Effector CD8-positive, alpha-beta T cell (primary cell): ENCODE measurements at places on chromosomes 11 and 22.
A peak's percentile ranks its signal among the peaks of the same experiment; 100 is the strongest.

DNA sequence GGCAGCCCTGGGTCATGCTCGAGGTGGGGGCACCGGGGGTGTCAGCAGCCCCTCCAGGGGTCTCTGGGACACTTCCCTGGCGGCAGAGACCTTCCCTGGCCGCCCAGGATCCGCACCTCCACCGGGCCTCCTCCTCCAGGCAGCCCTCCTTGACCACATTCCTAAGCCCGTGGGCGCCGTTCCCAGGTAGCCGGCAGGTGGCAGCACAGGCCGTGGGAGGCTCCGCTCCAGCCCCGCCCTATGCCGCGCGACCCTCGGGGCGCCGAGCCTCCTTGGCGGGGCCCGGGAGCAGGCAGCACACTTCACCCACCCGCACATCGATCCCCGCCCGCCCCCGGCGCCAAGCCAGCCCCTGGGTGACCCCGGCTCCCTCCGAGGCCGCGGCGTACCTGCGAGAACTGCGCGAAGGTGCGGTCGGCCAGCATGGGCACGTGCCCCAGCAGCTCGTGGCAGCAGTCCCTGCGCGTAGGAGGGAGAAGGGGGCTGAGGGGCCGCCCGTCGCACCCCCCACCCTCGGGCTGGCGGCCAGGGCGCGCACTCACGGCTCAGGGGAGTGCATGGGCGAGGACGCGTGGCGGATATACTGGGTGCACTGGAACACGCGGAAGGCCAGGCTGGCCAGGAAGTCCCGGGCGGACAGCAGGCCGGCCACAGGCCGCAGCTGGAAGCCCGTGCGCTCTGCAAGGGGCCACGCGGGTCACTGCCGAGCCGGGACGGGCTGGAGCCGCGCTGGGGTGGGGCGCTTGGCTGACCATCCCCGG lies 5.3 kb upstream of the INS start:
- peak; percentile 31 for DNase-seq

- no peak for DNase-seq
These were observed 174.1 kb downstream of the ARHGAP42 start for GRCh38 chr11:100861212-100861611.

DNA sequence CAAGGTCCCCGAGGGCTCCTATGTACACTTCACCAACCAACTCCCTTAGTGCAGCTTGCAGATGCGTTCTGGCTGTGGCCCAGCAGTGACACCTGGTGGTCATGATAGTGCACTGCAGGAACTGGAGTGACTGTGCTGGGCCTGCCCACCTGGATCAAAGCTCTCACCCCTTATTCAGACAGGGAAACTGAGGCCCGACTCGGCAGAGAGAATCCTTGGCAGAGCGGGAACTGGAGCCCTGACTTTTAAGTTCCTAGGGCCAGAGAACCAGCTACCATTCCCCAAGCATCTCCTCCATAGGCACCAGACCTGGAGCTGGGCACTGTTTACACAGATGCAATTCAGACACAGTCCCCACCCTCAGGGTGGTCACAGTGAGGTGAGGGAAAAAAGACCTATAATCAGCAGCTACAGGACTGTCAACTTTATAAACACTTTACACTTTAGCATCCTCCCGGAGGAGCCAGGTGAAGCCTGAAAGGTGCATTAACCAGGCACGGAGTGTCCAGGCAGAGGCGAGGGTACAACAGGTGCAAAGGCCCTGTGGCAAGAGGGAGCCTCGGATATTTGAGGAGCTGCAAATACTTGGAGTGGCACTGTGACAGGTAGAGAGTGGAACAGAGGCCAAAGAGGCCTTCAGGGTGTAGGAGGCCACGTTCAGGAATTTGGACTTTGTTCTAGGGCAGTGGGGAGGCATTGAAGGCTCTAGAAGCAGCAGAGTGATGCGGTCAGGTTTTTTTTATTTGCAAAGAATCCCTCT lies 22.0 kb downstream of the RHBDD3 start:
- DNase-seq, result peak; percentile 54

- DNase-seq, result no peak
These were observed 34.1 kb downstream of the YPEL1 start for GRCh38 chr22:21701384-21701971.

- DNase-seq, result no peak
These were observed 10.4 kb downstream of the NHERF4 start for GRCh38 chr11:119195680-119196079.

GRCh38 chr11:126926376-126926791 lies 74.2 kb downstream of the KIRREL3 start:
- no peak for DNase-seq
